Hippocampal formation (tissue), 2 donors: ENCODE measurements at places on chromosomes 6 and 20.

DNA sequence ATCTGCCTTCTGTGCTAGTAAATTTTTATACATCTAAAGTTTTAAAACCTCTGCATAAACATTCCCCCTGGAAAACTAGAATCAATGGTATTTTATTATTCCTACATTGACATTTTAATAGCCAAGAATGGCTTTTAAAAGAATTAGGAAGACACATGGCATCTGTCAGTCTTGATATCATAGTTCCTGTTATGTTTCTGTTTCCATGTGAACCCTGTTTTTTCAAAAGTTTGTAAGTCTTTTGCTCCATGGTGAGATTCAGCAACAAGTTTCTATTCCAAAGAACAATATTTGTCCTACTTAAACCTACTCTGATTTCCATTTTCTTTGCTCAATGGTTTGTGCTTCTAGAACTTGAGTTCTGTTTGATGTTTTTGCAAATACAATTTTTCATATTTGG lies 95.2 kb downstream of the PLEKHG1 start:
- DNase-seq: no peak

DNA sequence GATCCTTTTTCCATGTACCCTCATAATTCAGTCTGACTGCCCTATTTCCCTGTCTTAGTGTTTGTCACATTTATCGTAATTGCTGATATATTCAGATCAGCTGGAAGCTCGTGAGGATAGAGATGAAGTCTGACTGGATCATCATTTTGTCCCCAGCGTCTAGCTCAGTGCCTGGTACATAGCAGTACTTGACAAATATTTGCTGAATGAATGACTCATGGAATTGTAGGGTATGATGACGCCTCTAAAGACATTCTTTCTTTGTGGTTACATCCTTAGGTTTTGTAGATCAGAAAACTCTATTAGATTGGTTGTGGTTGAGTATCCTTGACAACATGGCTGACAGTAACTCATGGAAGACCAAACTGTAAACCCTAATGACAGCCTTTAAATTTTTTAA lies 68.9 kb downstream of the MTHFD1L start:
- no peak for DNase-seq

DNA sequence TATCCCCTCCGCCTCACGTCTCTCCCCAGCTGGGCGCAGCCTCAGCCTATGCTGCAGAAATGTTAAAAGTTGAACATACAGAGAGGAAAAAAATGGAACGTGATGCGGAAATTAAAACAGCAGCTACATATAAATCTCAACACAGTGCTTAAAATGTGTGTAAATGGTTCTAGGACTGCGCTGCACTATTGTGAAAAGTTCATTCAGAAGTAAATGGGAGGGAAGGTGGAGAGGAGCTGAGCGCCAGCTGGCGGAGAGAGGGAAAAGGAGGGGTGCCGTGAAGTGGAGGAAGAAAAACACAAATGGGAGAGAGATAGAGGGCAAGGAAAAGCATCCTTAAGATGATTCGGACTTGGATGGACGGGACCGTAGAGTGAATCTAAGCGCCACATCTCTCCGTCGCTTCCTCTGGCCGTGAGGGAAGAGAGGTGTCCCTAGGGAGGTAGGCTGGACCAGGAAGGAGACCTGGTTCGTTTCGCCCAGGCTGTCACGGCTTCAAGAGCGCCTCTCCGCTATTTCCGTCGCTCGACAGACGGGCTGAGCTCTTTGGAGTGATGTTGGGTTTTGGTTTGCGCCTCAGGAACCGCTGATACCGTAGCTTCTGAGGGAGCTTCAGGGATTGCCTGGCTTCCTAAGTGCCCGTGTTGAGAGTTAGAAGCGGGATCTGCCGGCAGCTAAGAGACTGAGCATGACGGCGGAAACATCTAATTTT lies 113.7 kb downstream of the TRIM27 start:
- DNase-seq: no peak

DNA sequence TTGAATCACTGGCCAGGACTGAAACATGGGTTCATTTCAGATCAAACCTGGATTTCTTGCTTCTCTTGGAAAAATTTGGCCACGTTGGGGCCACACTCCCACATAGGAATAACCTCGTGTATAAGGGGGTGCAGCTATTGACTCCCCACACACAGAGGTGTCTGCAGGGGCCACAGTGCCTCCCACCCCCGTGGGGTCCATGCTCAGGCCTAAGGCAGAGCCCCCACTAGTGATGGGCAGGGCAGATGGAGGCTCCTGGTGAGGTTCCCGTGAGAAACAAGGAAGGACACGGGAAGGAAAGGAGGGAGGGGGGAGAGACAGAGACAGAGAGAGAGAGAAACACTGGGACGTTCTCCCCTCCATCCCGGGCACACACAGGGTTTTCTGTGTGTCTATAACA lies 230.5 kb downstream of the ERMARD start:
- no peak for DNase-seq

DNA sequence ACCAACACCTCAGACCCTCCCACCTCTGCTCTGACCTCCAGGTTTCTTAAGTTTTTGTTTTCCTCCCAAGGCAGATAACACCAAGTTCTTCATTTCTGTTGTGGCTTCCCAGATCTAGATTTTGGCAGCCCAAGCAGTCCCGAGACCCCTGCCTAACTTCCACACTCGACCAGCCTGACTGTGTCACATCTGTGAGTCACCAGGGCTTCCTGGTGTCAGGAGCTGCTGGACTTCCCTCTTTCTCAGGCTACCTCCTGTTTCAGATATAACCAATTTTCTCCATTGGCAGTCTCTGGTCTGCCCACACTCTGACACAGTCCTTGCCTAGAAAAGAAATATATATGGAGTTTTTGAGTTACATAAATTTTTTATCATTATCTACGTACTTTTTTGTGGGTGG lies 46.1 kb upstream of the CCN6 start:
- DNase-seq: no peak

GRCh38 chr6:87522686-87523085 lies 49.9 kb downstream of the SLC35A1 start:
- DNase-seq: no peak

DNA sequence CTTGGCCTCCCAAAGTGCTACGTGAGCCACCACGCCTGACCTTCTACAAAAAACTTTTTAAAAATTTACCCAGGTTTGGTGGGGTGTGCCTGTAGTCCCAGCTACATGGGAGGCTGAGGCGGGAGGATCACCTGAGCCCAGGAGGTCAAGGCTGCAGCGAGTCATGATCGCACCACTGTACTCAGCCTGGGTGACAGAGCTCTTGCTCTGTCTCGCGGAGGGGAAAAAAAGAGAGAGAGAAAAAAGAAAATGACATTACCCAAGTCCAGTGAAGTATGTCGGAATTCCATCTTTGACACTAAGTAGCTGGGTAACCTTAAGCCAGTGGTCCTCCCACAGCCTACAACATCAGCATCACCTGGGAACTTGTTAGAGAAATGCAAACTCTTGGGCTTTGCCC lies 18.8 kb upstream of the MAP1LC3A start:
- no peak for DNase-seq

GRCh38 chr6:8435845-8436168 lies 462 bp upstream of the SLC35B3 start:
- DNase-seq: no peak

GRCh38 chr20:63555661-63556381 lies 1.9 kb downstream of the FNDC11 start:
- no peak for DNase-seq

DNA sequence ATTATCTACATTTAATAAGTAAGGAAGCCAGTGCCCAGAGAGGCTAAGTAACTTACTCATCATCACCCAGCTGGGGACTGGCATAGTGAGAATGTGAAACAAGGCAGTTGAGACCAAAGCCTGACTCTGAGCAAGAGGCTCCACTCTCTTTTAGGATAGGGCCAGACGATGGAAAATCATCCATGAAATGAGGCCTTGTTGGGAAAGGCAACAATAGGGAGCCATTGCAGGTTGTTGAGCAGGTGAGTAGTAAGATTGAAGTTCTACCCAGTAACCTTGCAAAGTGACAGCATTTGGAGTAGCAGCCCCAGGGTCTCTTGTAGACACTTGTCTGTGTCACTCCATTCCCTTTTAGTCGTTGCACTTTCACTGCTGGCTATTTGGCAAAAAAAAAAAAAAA lies 2.5 kb upstream of the CPNE5 start:
- DNase-seq: no peak

- no peak for DNase-seq
Measured at GRCh38 chr6:1394514-1395463, 5.4 kb downstream of the FOXF2 start.

DNA sequence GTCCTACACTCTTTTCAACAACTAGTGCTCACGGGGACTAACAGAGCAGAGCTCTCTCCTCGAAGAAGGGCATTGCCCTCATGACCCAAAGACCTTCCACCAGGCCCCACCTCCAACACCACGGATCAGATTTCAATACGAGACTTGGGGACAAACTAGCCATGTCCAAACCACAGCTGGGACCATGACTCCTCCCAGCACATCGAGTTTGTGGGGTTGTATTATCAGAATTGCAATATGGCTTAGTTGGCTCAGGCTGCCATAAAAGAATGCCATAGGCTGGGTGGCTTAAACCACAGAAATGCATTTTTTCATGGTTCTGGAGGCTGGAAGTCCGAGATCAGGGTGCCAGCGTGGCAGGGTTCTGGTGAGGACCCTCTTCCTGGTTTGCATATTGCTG lies 189.7 kb upstream of the PMEPA1 start:
- no peak for DNase-seq

DNA sequence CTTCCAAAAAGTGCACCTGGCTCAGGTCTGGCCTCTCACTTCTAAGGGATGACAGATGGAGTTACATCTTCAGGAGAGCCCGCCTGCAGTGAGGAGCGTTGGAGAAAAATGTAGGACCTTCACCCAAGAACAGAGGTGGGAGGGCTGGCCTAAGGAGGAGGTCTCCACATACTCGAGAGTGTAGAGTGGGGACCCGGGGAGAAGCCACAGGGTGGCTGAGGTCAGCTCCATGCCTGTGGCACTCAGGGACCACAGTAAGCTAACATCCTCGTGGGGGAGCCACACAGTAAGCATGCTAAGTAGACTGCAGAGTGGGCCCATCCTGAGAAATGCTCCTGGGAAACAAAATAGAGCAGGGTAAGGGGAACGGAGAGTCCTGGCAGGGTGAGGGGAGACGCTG lies 24.0 kb downstream of the AAR2 start:
- DNase-seq: no peak

DNA sequence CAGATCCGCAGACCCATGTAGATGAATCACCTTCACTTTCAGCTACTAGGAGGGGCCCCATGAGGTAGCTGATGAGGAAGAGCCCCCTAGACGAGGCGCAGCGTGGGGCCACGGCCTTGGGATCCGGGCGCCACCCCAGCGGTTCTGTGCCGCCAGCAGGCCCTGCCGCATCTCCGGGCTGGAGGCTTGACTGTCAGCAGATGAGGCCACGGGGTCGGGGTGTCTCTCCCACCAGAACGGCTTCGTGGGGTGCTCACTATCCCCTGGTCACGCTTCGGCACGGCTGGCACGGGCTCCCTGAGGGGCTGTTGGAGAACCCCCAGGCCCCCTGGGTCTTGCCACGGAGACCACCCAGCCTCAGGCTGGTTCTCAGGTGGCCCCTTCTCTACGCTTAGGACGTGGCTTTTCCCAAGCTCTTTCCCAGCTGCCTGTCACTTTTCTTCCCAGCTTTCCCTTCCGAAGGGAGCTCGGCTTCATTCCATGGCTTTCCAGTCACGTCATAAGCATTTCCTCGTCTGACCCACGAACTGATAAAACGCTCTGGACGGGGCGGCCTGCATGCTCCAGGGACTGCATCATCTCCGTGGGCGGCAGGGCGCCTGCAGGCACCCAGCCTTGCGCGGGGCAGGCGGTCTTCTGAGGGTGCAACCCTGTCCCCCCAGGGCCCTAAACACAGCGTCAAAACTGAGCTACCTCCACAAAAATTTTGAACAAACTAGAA lies 85.9 kb downstream of the THBS2 start:
- DNase-seq: no peak

DNA sequence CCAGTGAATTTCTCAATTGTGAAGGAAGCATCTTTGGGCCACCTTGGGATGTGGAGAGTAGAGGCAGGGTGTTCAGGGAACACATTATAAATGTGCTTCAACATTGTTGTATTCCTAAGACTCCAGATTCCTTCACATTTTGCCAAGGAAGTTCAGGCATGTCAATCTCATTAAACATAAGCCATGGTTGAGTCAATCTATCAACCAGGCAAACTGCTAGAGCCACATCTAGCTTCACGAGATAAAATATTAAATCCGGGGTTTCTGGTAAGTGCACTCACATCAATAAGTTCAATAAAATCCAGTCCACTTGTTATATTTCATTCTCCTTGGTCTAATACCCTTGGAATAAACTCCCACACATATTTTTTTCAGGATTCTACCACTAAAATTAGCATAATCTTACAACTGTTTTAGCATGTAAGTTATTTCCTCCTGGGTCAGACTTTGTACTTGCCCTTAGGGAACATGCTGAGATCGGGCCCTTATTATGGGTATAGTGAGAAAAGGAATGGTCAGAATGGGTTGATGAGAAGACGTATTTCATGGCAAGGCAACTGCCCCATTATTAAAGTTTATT lies 93.6 kb downstream of the ADTRP start:
- no peak for DNase-seq

- DNase-seq: peak; percentile 72
Measured at GRCh38 chr20:20525756-20526155, 157.9 kb downstream of the INSM1 start.
